IMR-90 (cell line): ENCODE measurements at places on chromosomes 5 and 9. TPM values are rescaled to one million over a fixed set of nuclear protein-coding genes. Genes with fewer than 3 reads are reported as not detected.

The MELK gene
- 27.4 and 39.4 TPM in 2 replicates for total RNA-seq

The C9 gene
- not detected in 2 replicates for total RNA-seq

The ENDOG gene
- total RNA-seq: 9.9 and 11.7 TPM in 2 replicates

The PCDHA4 gene
- total RNA-seq: under 0.01 and 0.28 TPM in 2 replicates

The TRMO gene
- total RNA-seq: 17.5 and 19.9 TPM in 2 replicates

The PCDH12 gene
- total RNA-seq: under 0.01 and 0.18 TPM in 2 replicates

The SNX2 gene
- total RNA-seq: 52.9 and 54.7 TPM in 2 replicates

The IGFBPL1 gene
- total RNA-seq: under 0.01 TPM in 1 of 2 replicates, not detected in the other

The LTC4S gene
- total RNA-seq: not detected in 2 replicates

The ENG gene
- 3.6 and 4.2 TPM in 2 replicates for total RNA-seq

The FBLL1 gene
- under 0.01 and 0.18 TPM in 2 replicates for total RNA-seq

The KCNN2 gene
- total RNA-seq: 2.2 and 3.3 TPM in 2 replicates

The HACD4 gene
- 2.2 and 2.8 TPM in 2 replicates for total RNA-seq

The PALM2AKAP2 gene
- total RNA-seq: 14.2 and 20.6 TPM in 2 replicates

The ZNF782 gene
- 3.1 and 4.3 TPM in 2 replicates for total RNA-seq

The IL5 gene
- not detected in 2 replicates for total RNA-seq

The SPINK6 gene
- not detected in 2 replicates for total RNA-seq

The IFNA6 gene
- not detected in 2 replicates for total RNA-seq

The CDHR2 gene
- total RNA-seq: not detected in 2 replicates

The PCDHGA9 gene
- total RNA-seq: 3.9 and 4.5 TPM in 2 replicates

The COQ4 gene
- total RNA-seq: 20.0 and 20.1 TPM in 2 replicates

The ADAMTSL2 gene
- not detected in 2 replicates for total RNA-seq

The CDH9 gene
- not detected in 2 replicates for total RNA-seq

The LPAR1 gene
- 260 and 315 TPM in 2 replicates for total RNA-seq

The CBY3 gene
- 0.18 TPM in 1 of 2 replicates, not detected in the other for total RNA-seq

The PTPRD gene
- total RNA-seq: 0.18 and 0.28 TPM in 2 replicates

The RGMB gene
- total RNA-seq: 74.4 and 83.0 TPM in 2 replicates

The IER5L gene
- 12.5 and 14.4 TPM in 2 replicates for total RNA-seq

The RETREG1 gene
- not detected in 2 replicates for total RNA-seq

The TMEM215 gene
- total RNA-seq: not detected in 2 replicates

The QRFP gene
- total RNA-seq: not detected in 2 replicates

The CDH6 gene
- total RNA-seq: 211 and 232 TPM in 2 replicates

The EPB41L4B gene
- total RNA-seq: 0.54 and 0.56 TPM in 2 replicates

The ITGA1 gene
- 74.4 and 95.2 TPM in 2 replicates for total RNA-seq

The FNBP1 gene
- total RNA-seq: 15.4 and 21.4 TPM in 2 replicates

The FOXD4L3 gene
- under 0.01 TPM in 1 of 2 replicates, not detected in the other for total RNA-seq

The KIF12 gene
- not detected in 2 replicates for total RNA-seq
